ENCODE measurements at places on chromosomes 7 and 10. TPM values are rescaled to one million over a fixed set of nuclear protein-coding genes. Genes with fewer than 3 reads are reported as not detected.
A peak's percentile ranks its signal among the peaks of the same experiment; 100 is the strongest.

The SYCE1 gene
- not detected for total RNA-seq

The SLC12A9 gene
- 7.1 TPM for total RNA-seq

GRCh38 chr7:16129431-16130110 lies 291.8 kb downstream of the CRPPA start:
- no peak for DNase-seq
- H3K4me3 ChIP-seq, result no peak overlapping the region
- H3K27me3 ChIP-seq, result no peaks in the 10 kb centered on the region
- no peaks in the 10 kb centered on the region for H3K36me3 ChIP-seq
- peak overlapping the region; percentile 64 for H3K27ac ChIP-seq

DNA sequence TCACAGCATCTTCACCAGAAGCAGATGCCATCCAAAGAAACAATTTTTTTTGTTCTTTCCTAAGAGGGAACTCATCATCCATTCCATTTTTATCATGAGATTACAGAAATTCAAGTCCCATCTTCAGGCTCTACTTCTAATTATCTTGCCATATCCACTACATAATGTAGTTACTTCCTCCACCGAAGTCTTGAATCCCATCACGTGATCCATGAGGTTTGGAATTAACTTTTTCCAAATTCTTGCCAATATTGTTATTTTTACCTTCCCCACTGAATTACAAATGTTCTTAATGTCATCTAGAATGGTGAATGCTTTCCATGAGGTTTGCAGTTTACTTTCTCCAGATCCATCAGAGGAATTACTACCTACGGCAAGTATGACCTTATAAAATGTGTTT lies 1014.7 kb upstream of the LRRN3 start:
- H3K36me3 ChIP-seq, result no peaks in the 10 kb centered on the region
- H3K4me1 ChIP-seq, result no peaks in the 10 kb centered on the region
- H3K27me3 ChIP-seq, result no peaks in the 10 kb centered on the region
- no peak overlapping the region for H3K4me3 ChIP-seq

- H3K36me3 ChIP-seq, result no peaks in the 10 kb centered on the region
- peaks cover 26% of the 10 kb centered on the region for H3K27me3 ChIP-seq
- peak overlapping the region; percentile 62 for H3K4me3 ChIP-seq
- H3K27ac ChIP-seq, result no peak overlapping the region
These were observed 7.8 kb upstream of the BAMBI start for GRCh38 chr10:28669227-28670173.

DNA sequence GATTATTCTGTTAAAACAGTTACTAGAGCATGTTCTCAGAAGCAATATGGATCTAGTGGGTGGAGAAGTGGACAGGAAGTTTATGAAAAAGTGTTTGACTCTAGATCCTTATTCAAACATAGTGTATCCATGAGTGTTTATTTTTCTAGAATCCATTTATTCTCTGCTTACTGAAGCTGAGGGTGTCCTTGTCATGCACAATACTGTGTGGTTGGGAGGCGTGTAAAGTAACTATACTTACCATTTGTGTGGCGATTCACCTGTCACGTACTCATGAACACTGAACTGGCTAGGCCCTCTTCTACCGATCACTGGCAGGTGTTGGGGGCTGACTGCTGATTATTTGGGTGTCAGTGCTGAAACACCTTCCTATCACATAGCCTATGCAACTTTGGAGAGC lies 74.0 kb downstream of the POU6F2 start:
- no peaks in the 10 kb centered on the region for H3K27me3 ChIP-seq
- no peaks in the 10 kb centered on the region for H3K4me1 ChIP-seq
- H3K36me3 ChIP-seq, result no peaks in the 10 kb centered on the region
- no peak overlapping the region for H3K4me3 ChIP-seq

Measured in heart left ventricle (tissue), 16 donors.